ENCODE measurements at places on chromosomes 1 and 21.

GRCh38 chr1:175675017-175675416, 68.4 kb downstream of the TNR start:
- DNase-seq, result no peak

GRCh38 chr1:8394456-8395321, 76.8 kb downstream of the SLC45A1 start:
- DNase-seq, result peak; percentile 92

- DNase-seq, result no peak
Observed at GRCh38 chr21:14875704-14876523, 188.9 kb downstream of the NRIP1 start.

DNA sequence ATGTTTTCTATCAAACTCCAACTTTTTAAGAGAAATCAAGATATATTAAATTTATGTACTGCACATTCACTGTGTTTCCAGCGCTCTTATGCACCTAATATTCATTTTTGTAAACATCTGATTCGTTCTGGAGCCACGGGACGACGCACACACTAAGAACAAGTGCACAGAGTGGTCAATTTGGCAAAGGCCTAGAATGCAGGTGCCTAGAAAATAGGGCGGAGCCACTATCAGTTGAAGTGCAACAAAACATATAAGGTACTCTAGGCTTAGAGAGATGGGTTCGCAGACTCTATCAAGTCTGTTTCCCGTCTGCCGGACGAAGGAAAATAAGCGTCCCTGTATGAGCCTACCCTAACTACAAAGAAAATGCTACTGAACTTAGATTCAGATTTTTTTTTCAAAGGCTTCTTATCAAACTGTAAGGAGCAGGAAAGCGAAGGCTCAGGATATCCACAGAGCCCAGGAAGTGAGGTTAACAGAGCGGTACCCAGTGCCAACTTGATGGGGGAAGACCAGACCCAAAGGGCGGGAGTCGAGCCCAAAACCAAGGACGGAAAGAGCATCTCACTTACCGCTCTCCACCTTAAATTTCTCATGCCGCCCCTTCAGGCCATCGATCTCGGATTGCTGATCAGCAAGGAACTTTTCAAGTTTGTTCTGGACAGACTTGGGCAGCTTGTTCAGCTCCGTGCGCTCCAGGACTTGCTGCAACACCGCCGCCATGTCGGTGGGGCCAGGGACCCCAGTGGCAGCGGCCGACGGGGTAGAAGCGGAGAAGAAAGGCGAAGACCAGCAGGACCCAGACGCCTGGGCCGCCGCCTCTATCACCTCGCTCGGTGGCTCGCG, 526 bp downstream of the TPR start:
- peak; percentile 35 for DNase-seq

GRCh38 chr1:113987259-113987658, 8.0 kb downstream of the OLFML3 start:
- DNase-seq, result no peak

DNA sequence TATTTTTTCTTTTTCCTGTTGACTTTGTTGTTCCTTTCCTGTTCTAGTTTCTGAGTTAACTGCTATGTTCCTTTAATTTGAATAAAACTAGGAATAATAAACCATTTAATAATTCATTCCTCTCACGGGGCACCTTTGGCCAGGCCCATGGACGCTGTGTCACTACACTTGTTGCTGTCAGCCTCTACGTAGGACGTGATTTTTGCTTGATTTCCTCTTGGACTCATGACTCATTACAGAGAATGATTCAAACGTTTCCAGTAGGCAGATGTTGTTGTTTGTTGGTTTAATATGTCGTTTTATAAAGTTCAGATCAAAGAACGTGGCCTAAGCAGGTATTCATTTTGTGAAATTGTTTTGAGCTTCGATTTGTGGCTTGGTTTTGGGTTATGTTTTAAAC, 9.1 kb upstream of the SLC19A1 start:
- DNase-seq, result peak; percentile 82

Data from fibroblast of lung (primary cell).